Aorta (tissue), 5 donors: ENCODE measurements at places on chromosomes 1 and 21. TPM values are rescaled to one million over a fixed set of nuclear protein-coding genes. Genes with fewer than 3 reads are reported as not detected.

SNRPE gene
- total RNA-seq, result 53.7 TPM

SLC2A5 gene
- total RNA-seq, result 17.5 TPM

ACTRT2 gene
- total RNA-seq, result not detected

TMEM200B gene
- total RNA-seq, result 18.9 TPM

FMO4 gene
- 9.6 TPM for total RNA-seq

C1orf87 gene
- total RNA-seq, result 0.23 TPM

THEM5 gene
- not detected for total RNA-seq

RPE65 gene
- total RNA-seq, result not detected

ZNF648 gene
- not detected for total RNA-seq

CD52 gene
- 12.0 TPM for total RNA-seq

CCDC181 gene
- 0.48 TPM for total RNA-seq

IGSF3 gene
- total RNA-seq, result 5.9 TPM

TIMM17A gene
- 48.8 TPM for total RNA-seq

VANGL2 gene
- total RNA-seq, result 4.4 TPM

NMNAT2 gene
- total RNA-seq, result 1.3 TPM

IVL gene
- not detected for total RNA-seq

NCDN gene
- 20.4 TPM for total RNA-seq

CYP4A11 gene
- total RNA-seq, result 0.15 TPM

SOX13 gene
- 52.8 TPM for total RNA-seq

AMY1A gene
- not detected for total RNA-seq

OLIG2 gene
- total RNA-seq, result not detected
